ENCODE measurements at places on chromosomes 13 and 19.

GRCh38 chr19:58555920-58556621, 1.2 kb upstream of the CHMP2A start:
- no peak for DNase-seq

- no peak for DNase-seq
These were observed 38.6 kb upstream of the LAMP1 start for GRCh38 chr13:113258321-113259054.

GRCh38 chr19:32022044-32022640, 323.3 kb upstream of the ZNF507 start:
- DNase-seq = no peak

DNA sequence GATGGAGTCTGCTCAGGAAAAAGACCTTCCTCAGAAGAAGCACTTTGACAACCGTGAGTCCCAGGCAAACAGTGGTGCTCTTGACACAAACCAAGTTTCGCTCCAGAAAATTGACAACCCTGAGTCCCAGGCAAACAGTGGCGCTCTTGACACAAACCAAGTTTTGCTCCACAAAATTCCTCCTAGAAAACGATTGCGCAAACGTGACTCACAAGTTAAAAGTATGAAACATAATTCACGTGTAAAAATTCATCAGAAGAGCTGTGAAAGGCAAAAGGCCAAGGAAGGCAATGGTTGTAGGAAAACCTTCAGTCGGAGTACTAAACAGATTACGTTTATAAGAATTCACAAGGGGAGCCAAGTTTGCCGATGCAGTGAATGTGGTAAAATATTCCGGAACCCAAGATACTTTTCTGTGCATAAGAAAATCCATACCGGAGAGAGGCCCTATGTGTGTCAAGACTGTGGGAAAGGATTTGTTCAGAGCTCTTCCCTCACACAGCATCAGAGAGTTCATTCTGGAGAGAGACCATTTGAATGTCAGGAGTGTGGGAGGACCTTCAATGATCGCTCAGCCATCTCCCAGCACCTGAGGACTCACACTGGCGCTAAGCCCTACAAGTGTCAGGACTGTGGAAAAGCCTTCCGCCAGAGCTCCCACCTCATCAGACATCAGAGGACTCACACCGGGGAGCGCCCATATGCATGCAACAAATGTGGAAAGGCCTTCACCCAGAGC, 16.2 kb upstream of the ZNF544 start:
- no peak for DNase-seq

DNA sequence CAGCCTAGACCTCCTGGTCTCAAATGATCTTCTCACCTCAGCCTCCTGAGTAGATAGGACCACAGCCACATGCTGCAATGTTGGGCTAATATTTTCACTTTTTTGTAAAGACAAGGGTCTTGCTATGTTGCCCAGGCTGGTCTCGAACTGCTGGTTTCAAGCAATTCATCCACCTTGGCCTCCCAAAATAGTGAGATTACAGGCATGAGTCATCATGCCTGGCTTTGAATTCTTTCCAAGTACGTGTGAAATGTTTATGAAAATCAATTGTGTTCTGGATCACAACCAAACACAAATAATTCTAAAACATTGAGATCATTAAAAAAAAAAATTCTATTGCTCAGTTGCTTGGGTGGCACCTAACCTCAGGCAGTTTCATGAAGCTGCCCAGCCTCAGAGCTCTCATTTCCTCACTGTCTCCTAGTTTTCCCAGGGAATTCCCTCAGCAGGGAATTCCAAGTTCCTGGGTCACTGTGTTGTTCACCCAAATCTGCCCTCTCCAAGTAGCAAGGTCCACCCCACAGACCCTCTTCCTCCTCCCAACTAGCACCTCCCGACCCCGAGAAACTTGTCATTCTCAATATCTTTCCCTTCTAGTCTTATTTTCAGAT, 44.8 kb downstream of the ING1 start:
- peak; percentile 15 for DNase-seq

GRCh38 chr19:19342086-19343015, 21.7 kb downstream of the MAU2 start:
- DNase-seq = peak; percentile 16

- DNase-seq = peak; percentile 10
These were observed 1.7 kb downstream of the KLK4 start for GRCh38 chr19:50909240-50910070.

DNA sequence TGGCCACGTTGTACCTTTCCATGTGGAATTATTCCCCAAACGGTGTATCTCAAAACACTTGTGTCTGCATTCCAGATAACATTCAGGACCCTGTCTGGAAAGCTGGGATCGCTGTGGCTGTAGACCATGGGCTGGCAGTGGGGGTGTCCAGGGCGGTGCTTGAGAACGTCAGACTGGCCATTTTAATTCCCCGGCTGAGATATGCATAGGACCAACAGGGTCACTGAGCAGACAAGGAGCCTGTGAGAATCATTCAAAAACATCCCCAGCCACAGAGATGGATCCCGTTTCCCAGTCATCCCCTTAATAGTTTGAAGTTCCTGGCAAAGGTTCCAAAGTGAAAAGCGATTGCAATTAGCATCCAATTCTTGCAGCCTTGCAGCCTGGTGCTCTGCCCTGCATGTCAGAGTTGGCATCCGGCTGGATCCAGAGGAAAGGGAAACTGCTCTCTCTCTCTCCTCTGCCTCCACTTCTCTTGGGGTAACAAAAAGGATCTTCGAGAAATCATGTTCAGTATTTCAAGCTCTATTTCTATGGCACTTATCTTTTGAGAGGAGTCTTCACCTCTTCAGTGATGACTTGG, 41.6 kb downstream of the IFT88 start:
- DNase-seq = no peak

GRCh38 chr19:43723588-43723987, 7.7 kb downstream of the IRGC start:
- no peak for DNase-seq

- DNase-seq = no peak
These were observed 232.9 kb downstream of the ZIC5 start for GRCh38 chr13:99738626-99739025.

DNA sequence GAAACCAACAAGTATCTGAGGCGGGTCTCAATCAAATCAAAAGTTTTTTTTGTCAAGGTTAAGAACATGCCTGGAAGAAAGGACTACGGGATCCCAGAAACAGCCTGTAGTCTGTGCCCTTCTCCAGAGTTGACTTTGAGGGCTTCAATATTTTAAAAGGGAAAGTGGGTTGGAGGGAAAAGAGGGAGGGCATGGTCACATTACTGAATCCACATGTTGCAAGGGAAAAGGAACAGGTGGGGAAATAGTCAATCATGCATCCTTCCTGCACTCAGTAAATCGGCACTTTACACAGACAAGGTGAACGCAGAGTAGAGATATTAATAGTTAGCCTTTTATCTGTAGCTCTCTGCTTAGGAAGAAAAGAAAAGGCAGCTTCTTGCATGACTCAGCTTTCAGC, 808.5 kb downstream of the UQCRFS1 start:
- no peak for DNase-seq

DNA sequence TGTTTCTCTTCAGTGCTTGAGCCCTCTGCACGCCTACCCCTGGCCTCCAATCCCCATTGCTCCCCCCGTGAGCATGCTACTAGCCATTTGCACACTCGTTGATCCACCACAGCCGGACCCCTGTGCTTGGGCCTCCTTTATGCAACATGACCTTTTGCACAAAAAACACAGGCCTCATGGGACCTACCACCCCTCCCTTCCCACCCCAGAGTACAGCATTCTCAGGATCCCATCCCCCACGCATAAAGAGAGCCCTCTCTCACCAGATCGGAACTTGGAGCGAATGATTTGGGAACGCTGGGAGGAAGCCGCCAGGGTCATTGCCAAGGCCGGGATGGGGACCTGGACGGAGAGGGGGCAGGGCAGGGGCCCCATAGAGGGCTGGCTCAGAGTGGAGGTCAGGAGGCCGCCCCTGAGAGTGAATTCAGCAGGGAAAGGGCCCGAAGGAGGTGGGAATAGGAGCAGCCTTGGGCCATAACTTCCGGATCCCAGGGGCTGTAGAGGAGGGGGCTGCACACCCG, 754 bp downstream of the MAMSTR start:
- no peak for DNase-seq
